ENCODE measurements at places on chromosomes 7 and 10. TPM values are rescaled to one million over a fixed set of nuclear protein-coding genes. Genes with fewer than 3 reads are reported as not detected.

CSGALNACT2 gene
- 23.8 TPM for total RNA-seq

KCNIP2 gene
- 1.4 TPM for total RNA-seq

DNA sequence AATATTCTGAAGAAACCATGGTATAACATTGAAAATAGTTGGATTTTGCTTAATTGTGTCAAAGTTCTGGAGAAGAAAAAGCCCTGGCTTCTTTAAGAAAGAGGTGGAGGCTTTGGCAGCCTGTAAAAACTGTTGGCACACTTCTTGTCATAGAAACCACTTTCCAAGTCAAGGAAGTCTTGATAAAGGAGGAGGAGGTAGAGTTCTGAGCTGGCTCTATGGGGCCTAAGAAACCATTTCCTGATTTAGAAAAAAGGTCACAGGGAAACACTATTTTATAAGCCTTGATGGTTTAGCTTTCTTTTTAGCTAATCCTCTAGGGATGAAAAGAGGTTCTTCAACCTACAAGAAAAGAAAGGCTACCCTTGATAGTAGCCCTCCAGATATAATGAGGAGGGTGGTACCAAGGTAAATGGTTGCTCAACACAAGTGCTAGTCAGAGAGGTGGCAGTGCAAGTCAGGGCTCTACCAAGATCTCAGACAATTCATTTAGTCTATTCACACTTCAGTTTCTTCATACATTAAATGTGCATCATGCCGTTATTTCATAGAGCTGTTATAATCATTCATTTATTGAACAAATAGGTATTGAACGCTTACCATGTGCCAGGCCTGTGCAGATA lies 346.9 kb downstream of the RNLS start:
- peak overlapping the region; percentile 45 for H3K27ac ChIP-seq
- H3K4me3 ChIP-seq: no peak overlapping the region
- peaks cover 52% of the 10 kb centered on the region for H3K4me1 ChIP-seq
- DNase-seq: peak; percentile 42
- no peaks in the 10 kb centered on the region for H3K36me3 ChIP-seq
- H3K27me3 ChIP-seq: no peaks in the 10 kb centered on the region

DYNC1I1 gene
- total RNA-seq: 11.9 TPM

DNA sequence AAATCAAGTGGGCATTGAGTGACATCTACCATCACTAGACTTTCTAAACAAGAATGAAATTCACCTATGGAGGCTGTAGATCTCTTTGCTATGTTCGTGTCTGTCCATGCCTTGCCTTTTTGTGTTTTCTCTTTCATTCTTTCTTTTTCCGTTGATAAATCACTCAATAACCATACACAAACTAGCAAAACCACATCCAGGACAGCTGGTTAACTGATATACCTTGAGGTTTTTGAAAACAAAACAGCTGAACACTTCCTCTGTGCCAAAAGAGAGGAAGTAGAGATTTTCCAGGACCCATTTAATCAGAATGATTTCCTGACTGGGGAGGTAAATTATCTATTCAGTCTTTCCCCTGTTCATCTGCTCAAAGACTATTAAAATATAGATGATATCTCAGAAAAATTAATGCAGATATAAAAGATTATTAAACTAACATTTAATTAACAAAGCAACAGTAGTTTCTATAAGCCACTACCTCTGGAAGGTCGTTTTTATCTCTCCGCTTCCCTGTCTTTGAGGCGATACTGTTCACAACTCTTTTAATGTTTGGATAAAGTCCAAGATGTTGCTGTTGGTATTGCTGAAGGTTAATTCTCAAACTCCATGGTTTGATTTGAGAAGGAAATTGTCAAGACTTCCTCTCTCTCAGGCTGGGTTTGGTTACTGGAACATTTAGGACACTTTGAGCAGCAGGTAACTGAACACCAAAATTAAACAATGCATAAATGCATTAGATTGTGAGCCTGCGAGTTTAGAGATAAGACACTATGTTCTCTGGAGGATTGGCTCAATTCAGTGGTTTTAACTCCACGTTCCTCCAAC lies 24.4 kb upstream of the C10orf67 start:
- peaks cover 19% of the 10 kb centered on the region for H3K4me1 ChIP-seq
- no peak for DNase-seq
- H3K4me3 ChIP-seq: no peak overlapping the region
- peak overlapping the region; percentile 78 for H3K27ac ChIP-seq
- no peaks in the 10 kb centered on the region for H3K36me3 ChIP-seq

- H3K27ac ChIP-seq: peak overlapping the region; percentile 97
- no peaks in the 10 kb centered on the region for H3K36me3 ChIP-seq
- peak overlapping the region; percentile 55 for H3K4me3 ChIP-seq
Observed at GRCh38 chr7:30285536-30286284, 1.3 kb downstream of the ZNRF2 start.

CALHM3 gene
- not detected for total RNA-seq

- H3K27me3 ChIP-seq: no peaks in the 10 kb centered on the region
- no peak overlapping the region for H3K4me3 ChIP-seq
- H3K36me3 ChIP-seq: no peaks in the 10 kb centered on the region
- no peaks in the 10 kb centered on the region for H3K4me1 ChIP-seq
- H3K27ac ChIP-seq: no peak overlapping the region
Observed at GRCh38 chr7:90804370-90804769, 208.2 kb downstream of the CDK14 start.

DNA sequence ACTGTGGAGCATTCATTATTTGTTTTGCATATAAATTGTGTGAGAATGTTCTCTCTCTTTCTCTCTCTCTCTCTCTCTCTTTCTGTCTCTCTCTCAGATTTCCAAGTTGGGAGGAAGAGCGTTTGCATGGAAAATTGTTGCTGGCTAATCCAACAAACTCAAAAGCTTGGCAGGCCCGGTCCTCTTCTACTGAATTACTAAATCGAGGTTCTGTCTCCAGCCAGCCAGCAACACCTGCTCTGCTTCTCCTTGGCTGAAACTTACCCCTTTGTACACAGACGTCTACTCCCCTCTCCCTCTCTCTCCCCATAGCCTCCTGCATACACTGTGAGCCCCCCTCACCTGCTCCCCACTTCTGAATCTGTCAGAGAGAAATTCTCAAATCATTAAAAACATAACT lies 996.4 kb upstream of the AUTS2 start:
- no peak overlapping the region for H3K27ac ChIP-seq
- no peaks in the 10 kb centered on the region for H3K27me3 ChIP-seq
- H3K36me3 ChIP-seq: no peaks in the 10 kb centered on the region
- DNase-seq: no peak
- peaks cover 15% of the 10 kb centered on the region for H3K4me1 ChIP-seq

DNA sequence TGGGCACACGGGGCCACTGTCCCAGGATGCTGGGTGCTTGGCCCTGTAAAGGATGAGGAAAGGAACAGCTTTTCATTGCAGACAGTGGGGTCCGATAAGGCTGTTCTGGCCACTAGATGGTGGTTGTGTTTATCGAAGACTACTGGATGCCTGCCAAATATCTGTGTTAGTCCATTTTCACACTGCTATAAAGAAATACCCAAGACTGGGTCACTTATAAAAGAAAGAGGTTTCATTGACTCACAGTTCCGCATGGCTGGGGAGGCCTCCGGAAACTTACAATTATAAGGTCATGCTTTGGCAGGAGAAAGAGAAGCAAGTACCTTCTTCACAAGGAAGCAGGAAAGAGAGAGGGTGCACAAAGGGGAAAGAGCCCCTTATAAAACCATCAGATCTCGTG lies 32.2 kb upstream of the GARS1 start:
- H3K27me3 ChIP-seq: no peaks in the 10 kb centered on the region
- peaks cover 10% of the 10 kb centered on the region for H3K4me1 ChIP-seq
- peak; percentile 41 for DNase-seq
- H3K27ac ChIP-seq: peak overlapping the region; percentile 33
- H3K4me3 ChIP-seq: no peak overlapping the region

- no peak for DNase-seq
- no peaks in the 10 kb centered on the region for H3K4me1 ChIP-seq
- H3K27ac ChIP-seq: no peak overlapping the region
- no peaks in the 10 kb centered on the region for H3K27me3 ChIP-seq
- no peak overlapping the region for H3K4me3 ChIP-seq
Observed at GRCh38 chr7:157411580-157411979, 74.8 kb downstream of the DNAJB6 start.

GIMAP6 gene
- 22.6 TPM for total RNA-seq

ZNF503 gene
- 17.1 TPM for total RNA-seq

LFNG gene
- 6.1 TPM for total RNA-seq

GRCh38 chr7:151774951-151775350 lies 102.0 kb downstream of the PRKAG2 start:
- no peak overlapping the region for H3K4me3 ChIP-seq
- no peaks in the 10 kb centered on the region for H3K4me1 ChIP-seq
- H3K27ac ChIP-seq: no peak overlapping the region
- H3K36me3 ChIP-seq: no peaks in the 10 kb centered on the region
- no peak for DNase-seq

- DNase-seq: peak; percentile 61
- no peak within 1 kb of the TSS for H3K27ac ChIP-seq
Observed at GRCh38 chr10:97849687-97850402, at the start of gene GOLGA7B. Gene GOLGA7B, plus strand, starts transcription at chr10:97849843. Its CDS starts 461 bp downstream, at chr10:97850304.

MEIG1 gene
- total RNA-seq: not detected
